ENCODE measurements at places on chromosomes 1 and 21.

- no peak for DNase-seq
Measured at GRCh38 chr1:29453502-29454240, 217.3 kb downstream of the PTPRU start.

GRCh38 chr1:235933017-235933765 is 66.5 kb upstream of the LYST start:
- DNase-seq, result no peak

- DNase-seq, result no peak
Measured at GRCh38 chr1:157407917-157408525, 144.3 kb downstream of the FCRL5 start.

- DNase-seq, result no peak
Measured at GRCh38 chr1:10538646-10539355, 64.1 kb downstream of the PEX14 start.

DNA sequence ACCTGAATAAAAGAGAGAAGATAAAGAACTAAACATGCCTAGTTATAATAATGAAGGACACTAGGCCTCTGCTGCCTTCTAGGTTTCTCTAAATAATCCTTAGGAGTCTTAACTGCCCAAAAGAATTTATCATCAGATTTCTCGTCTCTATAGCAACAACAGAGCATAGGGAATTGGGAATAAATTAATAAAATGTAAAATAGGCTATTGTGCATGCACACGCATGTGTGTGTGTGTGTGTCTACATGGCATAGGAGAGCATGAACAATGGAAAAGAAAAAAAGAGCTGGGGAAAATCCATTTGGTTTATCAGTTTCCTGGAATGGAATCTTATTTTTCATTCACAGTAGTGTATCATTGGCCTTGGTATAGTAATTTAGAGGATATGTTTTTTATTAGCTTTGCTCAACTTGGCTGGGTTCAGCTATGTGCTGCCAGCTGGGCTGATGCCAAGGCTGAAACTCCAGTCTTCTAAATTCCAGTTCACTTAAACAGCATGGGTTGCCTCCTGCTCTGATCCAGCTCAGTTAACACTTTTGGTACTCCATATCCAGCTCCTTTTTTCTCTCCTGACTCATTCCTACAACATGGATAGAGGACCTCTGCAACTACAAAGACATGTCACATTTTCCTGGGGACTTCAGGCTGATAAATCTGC is 80.6 kb upstream of the SLFNL1 start:
- no peak for DNase-seq

- no peak for DNase-seq
Measured at GRCh38 chr1:169309178-169310166, 58.1 kb downstream of the NME7 start.

- no peak for DNase-seq
Measured at GRCh38 chr21:21034036-21034435, 35.8 kb downstream of the NCAM2 start.

DNA sequence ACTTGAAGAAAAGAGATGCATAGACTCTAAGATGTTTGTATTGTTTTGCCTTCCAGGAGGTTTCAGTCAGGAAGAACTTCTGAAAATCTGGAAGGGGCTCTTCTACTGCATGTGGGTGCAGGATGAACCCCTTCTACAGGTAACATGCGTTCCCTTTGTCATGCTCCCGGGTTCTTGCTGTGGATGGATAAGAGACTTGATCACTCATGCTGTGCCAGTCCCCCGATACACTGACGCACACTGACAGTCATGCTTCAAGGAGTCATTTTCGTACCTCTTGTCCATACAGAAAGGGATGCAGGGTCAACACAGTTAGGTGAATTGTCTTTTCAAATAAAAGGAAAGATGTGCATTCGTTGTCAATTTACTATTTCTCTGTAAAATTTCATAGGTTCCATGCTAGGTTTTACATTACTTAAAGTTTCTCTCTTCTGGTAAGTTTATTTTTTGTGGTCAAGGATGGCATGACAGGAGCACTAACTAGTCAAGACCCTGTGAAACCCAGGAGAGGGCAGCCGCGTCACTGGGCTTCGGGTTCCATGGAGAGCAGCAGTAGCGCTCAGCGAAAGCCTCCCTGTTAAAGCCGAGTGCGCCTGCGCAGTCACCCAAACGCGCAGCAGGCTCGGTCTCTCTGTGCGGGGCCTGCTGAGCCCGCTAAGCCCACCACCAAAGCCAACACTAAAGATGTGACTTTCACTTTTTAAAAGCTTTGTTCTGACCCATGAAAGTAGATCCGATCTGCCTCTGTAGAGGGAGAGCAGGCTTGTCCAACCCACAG is 10.7 kb downstream of the RRP1B start:
- no peak for DNase-seq

DNA sequence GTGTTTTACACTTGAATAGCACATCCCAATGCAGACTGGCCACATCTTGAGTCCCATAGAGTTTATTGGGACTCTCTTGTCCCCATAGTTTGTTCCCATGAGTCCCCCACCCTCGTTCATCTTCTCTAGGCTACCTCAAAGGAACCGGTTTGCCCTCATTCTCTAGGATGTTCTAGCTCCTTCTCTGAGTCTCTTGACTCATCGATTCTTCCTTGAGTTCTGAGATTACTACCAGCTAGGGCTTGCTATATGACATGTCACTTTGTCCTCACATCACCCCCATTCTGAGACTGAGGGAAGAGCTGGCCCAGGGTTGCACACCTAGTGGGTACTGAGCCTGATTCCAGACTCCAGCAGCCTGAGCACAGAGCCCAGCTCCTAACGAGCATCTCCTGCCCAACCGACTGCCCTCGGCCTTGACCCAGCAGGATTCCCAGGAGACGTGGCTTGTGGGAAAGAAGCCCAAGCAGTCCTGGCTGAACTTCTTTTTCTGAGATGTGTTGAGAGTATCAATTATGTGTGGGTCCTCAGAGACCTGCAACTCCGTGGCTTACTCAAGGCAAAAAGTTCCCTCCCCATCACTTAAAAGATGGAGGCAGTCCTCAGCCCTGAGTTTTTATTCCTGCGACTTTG is 42.0 kb downstream of the TMEM51 start:
- no peak for DNase-seq

GRCh38 chr1:222418654-222419053 is 129.2 kb downstream of the HHIPL2 start:
- DNase-seq, result no peak

DNA sequence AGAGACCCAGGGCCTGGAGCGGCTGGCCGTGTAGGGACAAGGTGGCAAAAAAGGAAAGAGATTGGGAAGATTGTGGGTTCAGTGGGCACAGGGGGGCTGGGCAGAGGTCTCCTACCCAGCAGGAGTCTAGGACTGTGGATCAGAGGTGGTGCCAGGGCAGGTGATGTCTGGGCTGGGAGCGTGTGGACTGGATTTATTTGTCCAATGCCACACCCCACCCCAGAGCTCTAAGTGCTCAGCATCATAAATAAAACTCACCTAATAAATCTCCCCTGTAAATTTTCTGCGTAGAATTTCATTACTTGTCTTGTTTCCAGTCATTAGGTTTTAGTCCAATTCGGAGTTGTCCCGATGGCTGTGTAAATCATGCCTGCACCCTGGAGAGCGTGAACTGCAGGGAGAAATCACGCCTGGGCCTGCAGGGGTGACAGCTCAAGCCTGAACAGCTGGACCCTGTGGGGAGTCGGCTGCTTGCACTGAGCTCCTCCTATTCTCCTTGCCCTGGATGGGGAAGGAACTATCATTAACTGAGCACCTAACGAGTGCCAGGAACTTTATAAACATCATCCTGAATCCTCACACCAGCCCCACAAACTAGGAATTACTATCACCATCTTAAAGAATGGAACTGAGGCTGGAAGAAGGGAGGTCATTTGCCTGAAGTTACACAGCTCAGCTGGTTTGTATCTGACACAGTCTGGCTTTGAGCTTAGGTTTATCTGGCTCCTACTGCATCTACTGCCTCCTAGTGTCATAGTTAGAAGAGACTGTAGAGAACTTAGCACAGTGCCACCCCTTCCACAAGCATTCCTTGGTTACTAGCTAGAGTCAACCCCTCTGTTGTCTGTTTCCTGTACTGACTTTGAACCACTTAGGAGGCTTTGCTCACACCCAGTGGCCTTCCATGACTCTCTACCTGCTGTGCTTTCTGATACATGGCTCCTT is 25.0 kb upstream of the POU3F1 start:
- DNase-seq, result no peak

All from SW 1271 (cell line).